ENCODE measurements at places on chromosomes 6 and 20.

DNA sequence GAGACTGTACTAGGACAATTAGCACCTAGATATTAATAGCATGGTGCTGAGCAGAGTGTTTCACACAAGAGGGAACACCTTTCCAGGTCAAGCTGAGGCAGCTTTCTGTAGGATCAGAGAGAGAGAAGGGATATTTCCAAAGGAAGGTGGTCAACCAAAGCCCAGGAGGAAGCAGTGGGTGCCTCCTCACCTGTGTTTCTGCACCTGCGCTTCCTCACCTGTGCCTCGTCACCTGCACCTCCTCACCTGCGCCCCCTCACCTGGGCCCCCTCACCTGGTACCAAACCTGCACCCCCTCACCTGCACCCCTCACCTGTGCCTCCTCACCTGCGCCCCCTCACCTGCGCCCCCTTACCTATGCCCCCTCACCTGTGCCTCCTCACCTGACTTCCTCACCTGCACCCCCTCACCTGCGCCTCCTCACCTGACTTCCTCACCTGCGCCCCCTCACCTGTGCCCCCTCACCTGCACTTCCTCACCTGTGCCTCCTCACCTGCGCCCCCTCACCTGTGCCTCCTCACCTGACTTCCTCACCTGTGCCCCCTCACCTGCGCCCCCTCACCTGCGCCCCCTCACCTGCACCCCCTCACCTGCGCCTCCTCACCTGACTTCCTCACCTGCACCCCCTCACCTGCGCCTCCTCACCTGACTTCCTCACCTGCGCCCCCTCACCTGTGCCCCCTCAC lies 67.9 kb downstream of the TTLL2 start:
- no peak for DNase-seq

GRCh38 chr6:158962371-158962770 lies 37.6 kb downstream of the RSPH3 start:
- no peak for DNase-seq

GRCh38 chr20:58078741-58079522 lies 149.5 kb downstream of the ANKRD60 start:
- DNase-seq: no peak

DNA sequence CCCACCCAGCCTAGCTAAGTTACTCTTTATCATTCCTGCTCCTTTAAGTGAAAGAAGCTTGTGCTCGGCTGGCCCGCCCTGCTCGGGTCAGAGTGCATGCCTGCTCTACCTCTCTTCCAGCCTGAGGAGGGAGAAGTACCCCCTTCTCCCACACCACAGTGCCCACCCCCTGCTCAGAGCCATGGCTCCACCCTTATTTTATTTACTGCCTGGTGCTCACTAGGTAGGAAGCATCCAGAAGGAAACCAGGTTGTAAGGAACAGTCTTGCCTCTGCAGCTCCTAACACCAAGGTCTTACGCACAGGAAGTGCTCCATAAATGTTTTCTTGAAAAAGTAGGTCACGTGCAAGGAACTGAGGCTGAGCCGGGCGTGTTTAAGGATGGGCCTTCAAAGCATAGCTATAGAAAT lies 105.7 kb upstream of the SNX9 start:
- DNase-seq: no peak

- DNase-seq: no peak
Observed at GRCh38 chr6:19024737-19025136, 637.6 kb downstream of the RNF144B start.

Measured in effector memory CD8-positive, alpha-beta T cell (primary cell).